ENCODE measurements at places on chromosomes 2 and 18.
A peak's percentile ranks its signal among the peaks of the same experiment; 100 is the strongest.

DNA sequence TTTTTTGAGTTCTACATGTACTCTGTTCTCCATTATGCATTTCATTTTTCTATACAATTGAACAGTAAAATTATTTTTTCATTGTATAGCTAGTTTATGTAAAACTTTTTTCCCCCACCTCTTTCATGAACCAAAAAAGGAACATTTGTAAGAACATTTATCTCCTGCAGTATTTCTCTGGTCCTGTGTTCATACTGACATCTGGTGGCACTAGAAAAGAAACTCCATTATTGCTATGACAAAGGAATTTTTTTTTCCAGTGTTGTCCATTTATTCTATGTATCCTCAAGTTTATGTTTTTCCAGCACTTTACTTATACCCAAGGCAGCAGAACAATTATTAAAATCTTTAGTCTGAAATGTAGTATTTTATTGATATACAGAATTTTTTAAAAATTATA, 27.4 kb upstream of the CHAC2 start:
- DNase-seq, result peak; percentile 9

DNA sequence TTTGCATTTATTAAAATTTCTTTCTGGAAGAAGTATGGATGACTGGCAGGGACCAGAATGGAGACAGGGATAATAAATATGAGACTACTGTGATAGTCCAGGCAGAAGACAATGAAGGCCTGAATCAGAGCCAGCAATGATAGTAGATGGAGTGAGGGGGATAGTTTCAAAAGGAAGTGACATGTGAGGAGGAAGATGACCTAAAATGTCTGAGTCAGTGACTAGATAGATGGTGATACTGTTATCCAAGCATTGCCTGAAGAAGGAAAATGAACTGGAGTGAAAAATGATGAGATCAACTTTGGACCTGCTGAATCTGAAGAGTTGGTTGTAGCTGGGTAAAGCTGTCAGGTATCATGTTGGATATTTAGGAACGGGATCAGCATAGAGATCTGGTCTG, 158.3 kb upstream of the KLF7 start:
- DNase-seq, result no peak

- peak; percentile 49 for DNase-seq
These were observed 116.0 kb downstream of the TNS1 start for GRCh38 chr2:217886720-217887309.

DNA sequence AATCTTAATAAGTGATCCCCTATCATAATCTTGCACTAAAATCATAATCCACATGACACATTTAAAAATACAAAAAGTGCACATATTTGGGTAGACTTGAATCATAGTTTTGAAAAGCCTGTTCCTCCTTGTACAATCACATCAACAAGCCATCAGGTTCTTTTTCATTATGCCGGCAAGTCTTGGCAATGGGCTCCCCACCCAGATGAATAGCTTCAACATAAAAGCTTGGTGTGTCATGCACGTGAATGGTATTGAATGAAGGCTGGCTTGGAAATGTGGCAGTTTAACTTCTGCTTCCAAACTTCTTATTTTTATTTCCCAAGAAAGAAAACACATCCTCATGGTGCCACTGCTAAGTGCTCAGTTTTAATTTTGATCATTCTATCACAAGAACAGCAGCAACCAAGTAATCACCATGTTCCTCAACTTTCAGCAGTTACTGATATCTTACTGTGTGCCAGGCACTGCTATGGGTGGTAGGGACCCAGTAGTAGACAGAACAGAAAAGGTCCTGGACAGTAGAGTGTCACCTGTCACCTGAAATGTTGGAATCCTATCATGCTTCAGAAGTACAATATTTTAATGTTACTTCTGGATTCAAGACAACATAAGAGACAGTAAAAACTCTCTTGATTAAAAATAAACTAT, 89.9 kb downstream of the AP1S3 start:
- no peak for DNase-seq

DNA sequence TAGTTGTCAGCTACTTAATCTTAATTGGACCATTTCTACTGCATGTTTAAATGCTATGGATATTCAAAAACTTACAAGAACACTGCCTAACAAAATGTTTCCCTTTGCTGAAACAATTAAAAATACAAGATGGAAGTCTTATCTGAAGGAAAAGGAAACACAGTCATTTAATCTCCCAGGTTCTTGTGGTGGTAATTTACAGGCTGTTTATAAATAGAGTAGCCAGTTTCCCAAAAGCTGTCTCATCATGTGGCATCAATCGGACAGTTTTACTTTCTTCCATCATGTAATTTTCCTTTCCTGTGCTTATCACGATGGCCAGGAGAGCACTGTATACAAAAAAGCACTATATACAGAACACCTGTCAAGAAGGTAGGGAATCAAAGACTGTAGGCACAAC, 368.1 kb downstream of the ZEB2 start:
- no peak for DNase-seq

Data from smooth muscle cell of the brain vasculature (primary cell).